ENCODE measurements at places on chromosomes 6 and 20.

DNA sequence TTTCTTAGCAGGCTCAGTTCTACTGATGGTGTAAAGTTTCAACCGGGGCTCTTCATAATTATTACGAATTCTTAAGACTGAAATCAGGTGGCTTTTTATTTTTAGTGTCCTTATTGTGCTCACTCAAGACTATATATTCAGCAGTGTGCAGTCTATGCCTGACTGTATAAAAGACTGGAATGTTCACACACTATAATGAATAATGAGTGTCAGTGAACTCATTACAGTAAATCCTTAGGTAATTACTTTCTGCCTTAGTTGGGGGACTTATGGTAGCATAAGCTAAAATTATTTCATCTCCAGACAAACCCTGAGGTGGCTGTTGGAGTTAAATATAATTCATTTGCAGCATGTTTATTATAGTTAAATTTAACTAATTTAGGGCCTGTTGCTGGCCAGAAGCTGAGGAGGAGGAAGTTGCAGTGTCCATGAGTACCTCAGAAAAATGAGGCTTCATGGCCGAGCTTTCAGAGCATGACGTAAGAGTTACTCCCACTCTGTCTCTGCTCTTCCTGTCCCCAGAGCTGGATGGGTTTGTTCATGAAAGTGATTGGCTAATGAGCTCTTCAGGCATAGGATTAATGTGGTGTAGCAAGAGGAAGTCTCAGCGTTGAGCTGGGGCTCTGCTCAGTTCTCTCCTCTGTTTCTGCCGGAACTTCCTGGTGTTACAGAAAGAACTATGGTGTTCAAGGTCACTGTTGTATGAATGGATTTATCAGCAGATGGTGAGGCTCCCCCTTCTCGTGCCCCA, 335.7 kb downstream of the NRN1 start:
- no peak for DNase-seq

- DNase-seq = no peak
These were observed 152.9 kb downstream of the RNASET2 start for GRCh38 chr6:166803471-166803870.

DNA sequence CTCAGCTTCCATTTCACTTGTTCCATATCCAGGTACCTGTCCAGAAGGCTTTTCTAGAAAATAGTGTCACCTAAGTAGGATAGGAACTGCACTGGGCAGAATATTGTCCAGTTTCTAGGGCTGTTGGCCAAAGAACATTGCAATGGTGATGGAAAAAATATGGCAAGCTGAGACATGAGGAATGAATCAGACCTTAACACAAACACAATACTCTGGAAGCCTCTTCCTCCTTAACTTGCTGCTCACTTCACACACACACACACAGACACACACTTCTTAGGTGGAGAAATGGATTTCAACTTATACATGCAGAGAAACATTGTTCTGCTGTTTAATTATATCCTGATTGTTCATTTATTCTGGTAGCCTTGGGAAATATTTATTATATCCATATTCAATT, 203.0 kb upstream of the RGS17 start:
- no peak for DNase-seq

- no peak for DNase-seq
These were observed 20.4 kb downstream of the SNPH start for GRCh38 chr20:1286267-1287024.

DNA sequence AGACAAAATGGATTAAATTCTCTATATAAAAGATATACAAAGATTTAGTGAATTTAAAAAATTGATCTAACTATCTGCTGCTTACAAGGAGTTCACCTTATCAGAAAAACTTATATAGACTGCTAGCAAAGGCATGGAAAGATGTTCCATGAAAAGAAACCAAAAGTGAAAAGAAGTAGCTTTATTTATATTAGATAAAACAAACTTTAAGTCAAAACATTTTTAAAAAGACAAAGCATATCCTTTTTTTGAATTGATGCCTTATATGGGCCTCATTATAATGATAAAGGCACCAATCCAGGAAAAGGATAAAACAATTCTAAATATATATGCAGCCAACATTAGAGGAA, 334.2 kb downstream of the MEI4 start:
- DNase-seq = no peak

DNA sequence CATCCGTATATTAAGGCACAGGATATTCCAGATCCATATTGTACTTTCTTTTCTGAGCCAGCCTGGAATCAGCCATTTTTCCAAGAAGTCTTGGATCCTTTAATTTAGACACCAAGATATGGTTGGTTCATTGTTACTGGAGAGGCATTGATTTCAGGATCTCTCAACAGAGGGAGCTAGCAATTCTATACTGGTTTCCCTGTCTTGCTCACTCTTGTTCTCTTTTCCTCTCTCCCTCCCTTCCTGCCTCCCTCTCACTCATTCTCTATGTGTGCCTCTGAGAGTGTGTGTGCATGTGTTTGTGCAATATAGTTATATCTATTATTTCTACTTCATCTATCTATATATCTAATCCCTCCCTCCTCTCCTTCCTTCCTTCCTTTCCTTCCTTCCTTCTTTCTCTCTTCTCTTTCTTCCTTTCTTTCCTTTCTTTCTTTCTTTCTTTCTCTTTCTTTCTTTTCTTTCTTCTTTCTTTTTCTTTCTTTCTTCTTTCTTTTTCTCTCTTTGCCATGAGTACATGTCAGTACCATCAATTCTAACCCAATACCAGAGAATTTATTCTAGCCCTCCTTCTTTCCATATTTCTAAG, 299.1 kb downstream of the EPHA7 start:
- no peak for DNase-seq

GRCh38 chr6:14196026-14196425, 78.5 kb downstream of the CD83 start:
- no peak for DNase-seq

DNA sequence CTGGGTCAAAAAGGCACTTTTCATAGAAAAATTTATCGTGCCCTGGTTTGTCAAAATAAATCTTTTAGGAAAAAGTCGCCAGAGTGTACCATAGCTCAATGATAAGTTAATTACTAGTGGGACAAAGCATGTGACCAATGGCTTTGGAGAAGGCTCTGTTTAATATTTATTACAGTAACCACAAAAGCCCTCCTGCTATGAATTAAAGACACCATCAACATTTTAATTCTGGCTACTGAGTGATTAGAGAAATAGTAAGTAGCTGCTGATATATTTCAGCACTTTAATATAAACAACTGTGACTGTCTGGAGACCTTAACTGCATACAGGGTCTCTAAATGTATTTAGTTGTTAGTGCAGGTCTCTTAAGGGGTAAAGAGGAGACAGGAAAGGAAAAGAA, 38.3 kb downstream of the KIF13A start:
- no peak for DNase-seq

- DNase-seq = no peak
These were observed 19.8 kb upstream of the CCDC167 start for GRCh38 chr6:37519461-37519860.

DNA sequence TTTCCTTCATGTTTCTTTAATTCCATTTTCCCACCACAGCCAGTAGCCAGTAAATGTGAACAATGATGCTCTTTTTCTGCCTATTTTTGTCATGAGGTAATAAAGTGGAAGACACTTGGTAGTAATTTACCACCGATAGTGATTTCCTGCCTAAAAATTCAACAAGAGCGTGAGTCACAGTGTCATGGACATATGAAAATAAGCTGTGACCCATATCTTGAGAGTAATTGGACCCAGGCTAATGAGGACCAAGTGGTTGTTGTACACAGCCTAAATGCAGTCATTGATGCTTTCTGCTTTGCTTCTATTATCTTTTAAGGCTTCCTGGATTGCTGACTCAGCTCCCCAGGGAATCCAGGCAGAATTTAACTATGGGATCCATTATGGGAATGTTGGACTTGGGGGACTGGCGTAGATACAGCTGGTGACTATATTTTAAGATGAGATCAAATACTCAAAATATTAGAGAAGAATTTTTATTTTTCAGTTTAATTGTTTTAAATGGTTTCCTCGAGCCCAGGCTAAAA, 265.9 kb upstream of the FERMT1 start:
- DNase-seq = no peak

DNA sequence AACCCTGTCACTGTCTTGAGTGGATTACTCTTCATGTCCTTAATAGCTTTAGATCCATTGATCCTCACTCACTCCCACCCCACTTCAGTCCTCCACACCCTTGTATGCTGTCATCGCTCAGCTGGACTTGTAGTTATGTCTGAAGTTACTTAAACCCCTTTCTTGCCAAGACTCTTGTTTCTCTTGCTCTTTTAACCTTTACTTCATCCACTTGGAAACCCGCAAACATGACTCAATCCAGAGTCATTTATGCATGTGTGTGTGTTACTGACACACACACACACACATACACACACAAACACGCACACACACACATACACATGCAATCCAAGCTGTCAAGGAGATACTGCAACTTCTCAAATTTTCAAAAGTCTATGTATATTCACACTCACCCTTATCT, 341.8 kb downstream of the SYNE1 start:
- no peak for DNase-seq

GRCh38 chr20:655726-656624, 3.0 kb upstream of the SRXN1 start:
- DNase-seq = no peak

DNA sequence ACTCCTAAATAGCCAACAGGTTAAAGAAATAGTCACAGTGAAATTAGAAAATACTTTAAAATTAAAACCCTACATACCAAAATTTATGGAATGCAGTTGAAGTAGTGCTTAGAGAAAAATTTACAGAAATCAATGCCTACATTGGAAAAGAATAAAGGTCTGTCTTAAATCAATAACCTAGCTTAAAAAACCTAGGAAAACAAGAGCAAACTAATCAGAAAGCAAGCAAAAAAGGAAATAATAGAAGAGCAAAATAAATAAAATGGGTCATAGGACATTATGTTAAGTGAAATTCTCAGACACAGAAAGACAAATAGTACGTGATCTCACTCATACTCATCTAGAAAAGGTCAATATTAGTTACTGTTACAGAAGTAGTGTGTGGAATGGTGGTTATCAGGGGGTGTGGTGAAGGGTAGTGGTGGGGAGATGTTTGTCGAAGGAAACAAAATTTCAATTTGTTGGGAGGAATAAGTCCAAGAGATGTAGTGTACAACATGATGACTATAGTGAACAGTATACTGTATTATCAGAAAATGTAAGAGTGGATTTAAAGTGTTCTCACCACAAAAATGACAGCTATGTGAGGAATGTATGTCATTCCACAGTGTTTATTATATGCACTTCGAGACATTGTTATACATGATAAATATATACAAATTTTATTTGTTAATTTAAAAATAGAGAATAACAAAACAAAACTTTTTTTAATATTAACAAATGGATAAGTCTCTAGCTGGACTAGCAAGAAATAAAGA, 423.6 kb downstream of the CDH26 start:
- DNase-seq = no peak

DNA sequence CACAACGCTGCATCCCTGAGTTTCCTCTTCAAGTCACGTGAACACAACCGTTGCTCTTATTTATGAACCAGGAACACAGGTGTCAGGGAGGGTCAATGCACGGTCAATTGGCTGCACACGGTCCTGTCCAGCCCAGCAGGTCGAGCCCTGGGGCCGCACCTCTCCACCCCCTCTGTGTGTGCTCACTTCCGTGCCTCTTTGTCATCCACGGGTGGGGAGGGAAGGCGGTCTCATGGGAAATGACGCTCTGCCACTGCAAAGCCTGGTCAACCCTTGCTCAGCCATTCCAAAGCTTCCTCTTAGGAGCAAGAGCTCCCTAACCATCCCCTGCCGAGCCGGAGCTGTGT, 38.7 kb downstream of the DACT2 start:
- no peak for DNase-seq
